ENCODE measurements at places on chromosomes 1 and 21.

- no peak for ATAC-seq
Measured at GRCh38 chr1:47578721-47579419, 141.0 kb downstream of the FOXD2 start.

- no peak for ATAC-seq
Measured at GRCh38 chr1:19455353-19455752, 30.0 kb downstream of the CAPZB start.

GRCh38 chr1:29762635-29763034 is 526.3 kb downstream of the PTPRU start:
- ATAC-seq = no peak

- ATAC-seq = no peak
Measured at GRCh38 chr1:208139434-208140045, 104.6 kb downstream of the PLXNA2 start.

DNA sequence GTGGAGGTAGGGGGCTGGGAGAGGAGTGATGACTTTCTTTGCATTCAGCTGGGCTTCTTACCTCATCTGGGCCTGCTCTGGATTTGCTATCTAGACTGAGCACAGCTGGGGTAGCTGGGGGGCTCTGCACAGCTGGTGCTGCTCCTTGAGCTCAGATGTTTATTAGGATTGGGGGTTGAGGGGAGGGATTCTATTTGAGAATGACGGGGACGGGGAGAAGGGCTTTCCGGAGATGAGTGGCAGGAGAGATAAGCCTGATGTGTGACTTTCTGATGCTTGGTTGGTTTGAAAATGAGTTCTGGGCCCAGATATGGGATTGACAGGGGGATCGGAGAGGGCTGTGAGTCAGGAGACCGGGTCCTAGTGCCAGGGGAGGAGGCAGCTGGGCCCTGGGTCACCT is 146.1 kb upstream of the CSF3R start:
- no peak for ATAC-seq

GRCh38 chr21:25421321-25422028 is 185.8 kb downstream of the MRPL39 start:
- peak; percentile 48 for ATAC-seq

DNA sequence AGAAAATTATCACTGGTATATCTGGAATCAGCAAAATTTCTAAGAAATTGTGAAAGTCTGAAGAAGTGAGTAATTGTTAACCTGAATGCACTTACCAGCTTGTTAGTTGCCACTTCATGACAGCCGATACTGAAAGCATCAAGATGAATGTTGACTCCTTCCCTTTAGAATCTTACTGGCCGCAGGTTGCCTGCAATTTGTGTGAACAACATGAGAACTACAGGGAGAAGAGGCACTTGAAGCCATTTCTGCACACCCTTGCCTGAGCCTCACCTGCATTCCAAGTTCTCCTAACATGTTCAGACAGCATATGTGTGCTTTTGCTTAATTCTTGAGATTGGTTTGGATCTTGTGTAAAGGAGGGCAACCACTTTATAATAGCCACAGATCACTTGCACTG is 59.2 kb upstream of the SSX2IP start:
- peak; percentile 33 for ATAC-seq

DNA sequence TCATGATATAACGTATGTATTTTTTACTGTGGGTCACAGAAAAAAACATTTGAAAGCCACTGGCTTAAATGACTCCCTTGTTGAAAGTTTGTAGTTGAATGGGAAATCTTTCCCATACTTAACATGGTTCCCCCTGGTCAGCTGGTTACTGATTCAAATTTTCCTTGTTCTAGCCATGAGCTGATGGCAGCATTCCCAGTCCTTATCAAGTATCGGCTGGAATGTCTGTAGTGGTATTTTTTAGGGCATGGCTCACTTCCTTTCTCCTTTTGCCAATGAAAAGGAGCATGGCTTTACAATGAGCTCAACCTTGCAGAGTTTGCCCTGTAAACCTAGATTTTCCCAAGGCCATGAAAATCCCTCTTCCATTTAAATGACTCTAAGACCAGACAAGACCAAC is 55.7 kb downstream of the GIPC2 start:
- ATAC-seq = no peak

GRCh38 chr1:226135059-226135651 is 51.4 kb downstream of the ACBD3 start:
- peak; percentile 61 for ATAC-seq

GRCh38 chr1:178024504-178024903 is 54.6 kb upstream of the SEC16B start:
- ATAC-seq = no peak

DNA sequence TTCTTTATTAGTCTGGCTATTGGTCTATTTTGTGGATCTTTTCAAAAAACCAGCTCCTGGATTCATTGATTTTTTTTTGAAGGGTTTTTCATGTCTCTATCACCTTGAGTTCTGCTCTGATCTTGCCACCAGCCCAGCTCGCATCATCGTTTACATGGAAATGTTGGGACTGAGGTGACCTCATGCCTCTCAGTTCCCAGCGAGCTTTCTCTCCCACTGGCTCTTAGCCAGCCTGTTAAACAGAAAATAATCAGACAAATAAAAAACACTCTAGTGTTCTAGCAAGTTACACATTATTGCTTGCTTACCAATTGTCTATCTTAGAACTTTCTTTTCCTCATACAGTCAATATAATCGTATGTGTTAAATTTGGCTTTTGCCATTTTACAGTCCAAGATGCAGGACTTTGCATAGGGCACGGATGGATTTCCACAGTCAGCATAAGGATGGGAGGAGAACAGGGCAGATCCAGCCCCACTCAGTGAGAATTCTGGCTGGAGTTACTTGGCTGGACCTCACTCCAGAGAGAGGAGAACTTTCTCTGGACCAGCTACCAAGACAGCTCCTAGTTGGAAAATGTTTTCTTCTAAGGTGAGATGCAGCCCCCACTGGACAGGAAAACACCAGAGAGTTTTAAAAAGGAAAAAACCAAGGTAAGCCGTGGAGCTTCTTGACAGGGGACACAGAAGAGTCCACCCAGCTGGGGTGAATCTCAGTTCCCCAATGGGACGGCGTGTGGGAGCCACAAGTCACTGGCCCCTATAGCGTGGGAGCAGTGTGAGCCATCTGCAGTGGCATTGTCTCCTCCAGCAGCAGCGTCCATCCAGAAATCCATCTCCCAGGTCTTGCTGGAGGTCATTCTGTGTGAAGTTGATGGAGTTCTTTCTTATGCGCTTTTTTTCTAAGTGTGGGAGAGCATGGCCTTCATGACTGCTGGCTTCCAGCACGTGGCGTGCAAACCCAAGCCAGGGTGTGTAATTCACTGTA is 17.6 kb downstream of the PGBD2 start:
- ATAC-seq = no peak

- peak; percentile 94 for ATAC-seq
Measured at GRCh38 chr1:220370041-220370700, 97.9 kb upstream of the RAB3GAP2 start.

DNA sequence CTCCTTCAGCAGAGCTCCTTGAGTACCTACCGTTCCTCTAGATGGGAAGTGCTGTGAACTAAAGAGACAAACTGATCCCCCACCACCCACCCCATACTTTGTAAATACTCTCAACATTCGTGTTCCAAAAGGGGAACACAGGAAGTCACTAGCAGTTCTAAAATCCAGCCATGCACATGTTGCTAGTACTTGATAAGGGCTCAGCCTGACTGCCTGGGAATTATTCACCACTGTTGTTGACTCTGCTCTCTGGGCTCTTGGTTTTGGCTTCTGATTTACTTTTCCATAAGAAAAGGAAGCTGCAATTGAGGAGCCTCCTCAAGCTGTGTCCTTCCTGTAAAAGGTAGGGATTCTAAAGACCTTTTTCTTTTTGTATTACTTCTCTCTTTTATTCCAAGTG is 67.5 kb downstream of the IVNS1ABP start:
- ATAC-seq = no peak

- no peak for ATAC-seq
Measured at GRCh38 chr21:27643326-27643725, 676.4 kb upstream of the ADAMTS5 start.

GRCh38 chr1:115722221-115722620 is 46.3 kb downstream of the CASQ2 start:
- no peak for ATAC-seq

GRCh38 chr1:223135176-223135942 is 7.7 kb downstream of the TLR5 start:
- peak; percentile 67 for ATAC-seq

DNA sequence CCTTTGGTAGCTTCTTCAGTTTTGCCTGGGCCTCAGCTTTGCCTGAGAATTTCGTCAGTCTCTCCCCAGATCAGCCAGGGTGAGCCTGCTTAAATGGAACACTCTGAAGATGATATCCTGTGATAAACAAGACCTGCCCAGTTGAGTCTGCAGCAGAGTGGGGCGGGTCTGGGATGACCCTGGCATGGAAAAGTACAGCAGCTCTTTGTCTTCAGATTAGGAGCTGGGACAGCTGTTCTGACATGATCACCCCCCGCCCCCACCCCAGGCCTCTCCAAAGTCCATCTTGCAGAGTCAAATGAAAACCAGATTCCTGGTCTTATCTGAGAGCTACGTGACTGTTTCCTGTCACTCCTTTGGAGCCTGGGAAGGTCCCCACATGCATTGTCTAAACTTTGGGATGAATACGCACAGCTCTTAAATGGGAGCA is 2.2 kb upstream of the TMEM51 start:
- ATAC-seq = no peak

DNA sequence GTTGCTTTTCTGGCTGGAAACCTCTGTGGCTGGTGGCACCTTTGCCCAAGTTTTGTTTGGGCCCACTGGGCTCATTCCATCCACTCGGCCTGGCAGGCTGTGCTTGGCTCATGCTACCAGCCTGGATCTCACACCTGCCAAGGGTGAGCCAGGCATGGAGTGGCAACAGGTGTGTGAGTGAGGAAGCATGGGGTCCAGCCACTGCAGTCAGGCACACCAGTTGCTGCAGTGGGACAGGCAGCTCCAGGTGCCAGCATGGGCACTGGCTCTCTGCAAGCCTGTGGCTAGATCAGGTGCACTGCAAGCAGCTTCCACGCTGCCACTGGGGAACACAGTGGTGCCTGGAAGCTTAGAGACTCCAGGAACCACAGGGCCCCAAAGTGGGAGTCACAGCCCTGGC is 57.0 kb downstream of the NUP210L start:
- no peak for ATAC-seq

GRCh38 chr1:62682531-62682930 is 5.7 kb downstream of the DOCK7 start:
- no peak for ATAC-seq

- ATAC-seq = peak; percentile 4
Measured at GRCh38 chr1:1540818-1541628, 599 bp upstream of the TMEM240 start.

- ATAC-seq = no peak
Measured at GRCh38 chr21:34280389-34280795, 83.4 kb upstream of the KCNE2 start.

DNA sequence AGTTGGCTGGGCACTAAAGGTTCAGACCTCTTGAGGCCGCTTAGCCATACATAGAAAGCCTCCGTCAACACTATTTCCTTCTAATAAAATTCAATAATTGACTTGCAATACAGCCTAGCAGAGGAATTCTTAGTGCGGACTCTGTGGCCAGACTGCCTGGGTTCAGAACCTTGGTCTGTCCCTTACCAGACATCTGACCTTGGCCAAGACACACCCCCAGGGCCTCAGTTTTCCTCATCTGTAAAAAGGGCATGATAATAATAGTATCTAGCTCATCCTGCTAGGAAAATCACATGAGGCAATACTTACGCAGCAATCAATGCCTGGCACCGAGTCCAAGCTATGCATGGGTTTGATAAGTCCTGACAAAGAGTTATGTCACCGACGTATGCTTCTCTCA is 148.2 kb upstream of the SOD1 start:
- ATAC-seq = no peak

DNA sequence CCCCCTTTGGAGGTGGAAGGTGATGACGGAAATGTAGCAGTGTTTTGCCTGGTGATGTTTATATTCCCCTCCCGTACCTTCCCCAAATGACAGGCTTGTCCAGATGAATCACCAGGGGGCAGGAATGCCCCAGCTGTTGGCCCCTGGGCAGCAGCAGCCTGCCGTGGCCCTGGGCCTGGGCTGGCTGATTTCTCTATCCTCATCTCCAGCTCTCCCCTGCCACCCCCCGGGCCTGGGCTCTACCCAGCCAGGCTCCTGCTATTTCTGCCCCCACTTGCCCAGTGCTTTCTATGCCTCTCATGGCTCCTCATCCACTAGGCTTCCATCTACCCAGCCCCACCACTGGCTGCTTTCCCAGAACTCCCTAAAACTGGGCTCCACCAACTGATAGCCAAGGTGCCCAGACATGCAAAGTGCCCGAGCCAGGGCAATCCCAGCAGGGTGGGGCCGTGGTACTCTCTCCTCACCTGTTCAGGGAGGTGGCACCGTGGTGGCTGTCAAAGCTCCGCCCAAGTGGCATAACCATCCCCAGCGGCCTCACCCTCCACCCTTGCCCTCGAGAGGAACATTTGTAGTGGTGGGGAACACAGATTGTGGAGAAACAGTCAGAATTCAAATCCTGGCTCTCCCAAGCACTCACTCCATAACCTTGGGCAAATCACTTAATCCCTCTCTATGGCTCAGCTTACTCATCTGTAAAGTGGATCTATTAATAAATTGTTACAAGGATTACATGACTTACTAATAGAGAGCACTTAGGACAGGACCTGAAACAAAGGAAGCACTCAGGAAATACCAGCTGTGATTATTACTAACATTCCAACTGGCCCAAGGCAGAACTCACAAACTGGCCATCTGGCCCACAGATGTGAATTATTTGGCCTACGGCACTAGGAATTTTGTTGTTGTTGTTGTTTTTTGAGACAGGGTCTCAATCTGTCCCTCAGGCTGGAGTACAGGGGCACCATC is 12.8 kb upstream of the ECE1 start:
- ATAC-seq = peak; percentile 78

DNA sequence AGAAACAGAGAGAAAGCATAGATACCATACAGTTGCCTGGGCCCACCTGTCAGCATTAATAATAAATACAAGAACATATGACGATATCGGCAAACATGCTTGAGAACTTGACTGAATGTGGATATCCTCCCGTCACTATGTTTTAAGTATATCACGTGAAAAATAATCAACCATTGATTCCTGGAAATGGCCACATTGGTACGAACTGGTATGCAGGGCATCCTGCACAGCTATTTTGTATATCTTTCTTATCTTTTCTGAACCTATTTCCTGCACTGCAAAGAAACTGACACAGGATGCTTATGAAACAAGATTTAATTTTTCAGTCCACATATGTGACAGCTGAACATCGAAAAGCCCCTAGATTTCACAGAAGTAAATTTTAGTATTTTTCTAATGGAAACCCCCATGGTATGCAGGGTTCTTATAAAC is 22.8 kb upstream of the RGS1 start:
- no peak for ATAC-seq

- ATAC-seq = no peak
Measured at GRCh38 chr21:40769231-40769630, 77.7 kb downstream of the DSCAM start.

GRCh38 chr1:39102537-39103327 is 76.6 kb downstream of the NDUFS5 start:
- peak; percentile 37 for ATAC-seq

GRCh38 chr1:109201123-109201703 is 12.5 kb upstream of the SARS1 start:
- ATAC-seq = peak; percentile 86

Measured in esophagus mucosa (tissue), 1 donor.